ENCODE measurements at places on chromosomes 12 and 14. TPM values are rescaled to one million over a fixed set of nuclear protein-coding genes. Genes with fewer than 3 reads are reported as not detected.

Gene LRP10
- 72.4 TPM for total RNA-seq

Gene RNASE7
- total RNA-seq: not detected

Gene ATP6V1D
- total RNA-seq: 38.1 TPM

Gene PIWIL1
- not detected for total RNA-seq

Gene CMKLR1
- total RNA-seq: not detected

Gene IQSEC3
- 1.1 TPM for total RNA-seq

Gene ZC3H10
- 8.3 TPM for total RNA-seq

Gene SYT1
- total RNA-seq: not detected

Gene VPS29
- 124 TPM for total RNA-seq

Gene GDF3
- not detected for total RNA-seq

Gene ATXN2
- total RNA-seq: 41.7 TPM

Gene KCNC2
- not detected for total RNA-seq

Gene LTBR
- 0.72 TPM for total RNA-seq

Gene SSTR1
- not detected for total RNA-seq

Gene PLEK2
- total RNA-seq: 0.63 TPM

Gene ZDHHC22
- total RNA-seq: not detected

Gene GLIPR1L2
- not detected for total RNA-seq

Gene CYP46A1
- 0.36 TPM for total RNA-seq

Gene RTN1
- not detected for total RNA-seq

Gene RHOJ
- not detected for total RNA-seq

Gene PROX2
- not detected for total RNA-seq

Gene ZNF605
- total RNA-seq: 11.7 TPM

Gene MFAP5
- total RNA-seq: not detected

Gene PLBD1
- not detected for total RNA-seq

Gene RBMS2
- 2.3 TPM for total RNA-seq

Gene HNF1A
- total RNA-seq: not detected

Gene CLEC4C
- total RNA-seq: not detected

Gene CTSG
- total RNA-seq: 0.36 TPM

Gene TGM1
- total RNA-seq: 3.3 TPM

Gene RILPL1
- total RNA-seq: 1.1 TPM

Gene FZD10
- total RNA-seq: not detected

Gene FSCB
- not detected for total RNA-seq

Gene C12orf50
- 0.10 TPM for total RNA-seq

Gene WSCD2
- not detected for total RNA-seq

Gene OS9
- total RNA-seq: 133 TPM

Gene NUBPL
- total RNA-seq: 5.8 TPM

Gene CDH24
- 2.3 TPM for total RNA-seq

Gene MYF5
- total RNA-seq: not detected

Gene RGS6
- 0.14 TPM for total RNA-seq

Gene BMP4
- total RNA-seq: 0.25 TPM

Gene CLEC4D
- total RNA-seq: not detected
